ENCODE measurements at places on chromosomes 5 and 9. TPM values are rescaled to one million over a fixed set of nuclear protein-coding genes. Genes with fewer than 3 reads are reported as not detected.

DNA sequence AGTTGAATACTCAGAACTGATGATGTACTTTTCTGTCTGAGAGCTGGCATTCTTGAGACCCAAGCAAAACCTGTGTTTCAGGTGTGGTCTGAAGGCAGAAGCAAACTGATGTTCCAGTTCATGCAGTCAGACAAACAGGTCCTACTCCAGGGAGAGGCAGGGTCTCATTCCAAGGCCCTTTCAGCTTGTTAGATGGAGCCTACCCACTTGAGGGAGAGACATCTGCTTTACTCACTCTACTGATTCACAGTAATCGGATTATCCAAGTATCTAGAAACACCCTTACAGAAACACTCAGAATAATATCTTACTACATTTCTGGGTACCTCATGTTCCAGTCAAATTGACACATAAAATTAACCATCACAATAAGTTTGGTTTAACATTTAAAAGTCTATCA is 207.8 kb downstream of the KDM4C start:
- DNase-seq: no peak

Gene TLX3
- polyA plus RNA-seq: not detected

GRCh38 chr5:69312459-69313160 is 20.0 kb downstream of the CCDC125 start:
- no peak for DNase-seq

- DNase-seq: no peak
These were observed 117.4 kb downstream of the FBXL17 start for GRCh38 chr5:108264533-108264932.
